ENCODE measurements at places on chromosomes 1 and 21.

DNA sequence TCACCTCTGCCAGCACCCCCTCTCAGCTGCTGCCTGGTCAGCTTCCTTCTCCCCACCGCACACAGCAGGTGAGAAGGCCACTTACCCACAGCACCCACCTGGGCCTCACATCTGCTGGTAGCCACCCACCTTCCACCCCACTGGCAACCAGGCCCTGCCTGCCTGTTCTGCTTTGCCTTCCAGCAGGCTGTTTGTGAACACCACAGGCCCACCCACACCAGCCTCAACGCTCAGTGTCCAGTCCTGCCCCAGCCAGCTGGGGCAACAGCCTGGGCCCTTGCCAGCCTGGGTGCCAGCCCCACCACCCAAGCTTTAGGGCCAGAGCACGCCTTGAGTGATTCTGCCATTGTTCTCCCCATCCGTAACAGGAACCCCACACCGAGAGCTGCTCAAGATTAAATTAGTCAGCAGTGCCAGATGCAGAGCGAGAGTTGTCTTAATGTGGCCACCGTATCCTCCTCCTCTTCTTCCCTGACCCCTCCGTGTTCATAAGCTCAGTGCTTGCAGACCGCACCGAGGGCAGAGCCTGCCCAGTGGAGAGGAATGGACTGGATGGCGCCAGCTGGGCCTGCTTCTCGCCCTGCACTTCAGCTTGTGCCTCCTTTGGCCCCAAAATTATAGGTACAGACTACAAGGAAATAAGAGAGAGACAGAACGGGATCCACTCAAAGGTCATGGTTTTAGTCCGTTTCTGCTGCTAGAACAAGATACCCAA lies 120.3 kb upstream of the COL6A1 start:
- no peak for DNase-seq

GRCh38 chr1:22918644-22919043 lies 54.0 kb downstream of the LACTBL1 start:
- DNase-seq, result no peak

DNA sequence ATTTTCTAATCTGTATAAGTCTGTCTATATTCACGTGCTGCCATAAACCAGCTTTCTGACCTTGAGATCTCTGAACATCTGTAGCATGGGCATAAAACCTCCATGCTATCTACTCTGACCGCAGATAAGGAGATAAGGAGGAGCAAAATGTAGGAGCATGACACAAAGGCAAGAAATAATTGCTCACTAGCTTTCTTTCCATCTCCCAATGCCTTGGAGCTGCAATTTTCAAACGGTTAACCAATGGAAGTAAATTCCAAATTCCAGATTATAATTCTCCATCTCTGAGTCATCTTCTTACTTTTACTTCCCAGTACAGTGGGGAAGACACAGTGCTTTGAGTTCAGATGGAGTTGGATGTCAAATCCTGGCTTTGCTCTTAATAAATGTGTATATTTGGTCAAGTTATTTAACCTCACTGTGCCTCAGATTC lies 41.6 kb downstream of the CD58 start:
- DNase-seq, result peak; percentile 52

- DNase-seq, result no peak
Measured at GRCh38 chr1:212237651-212238050, 47.6 kb upstream of the PPP2R5A start.

GRCh38 chr1:23916209-23917131 lies 3.3 kb upstream of the CNR2 start:
- peak; percentile 43 for DNase-seq

DNA sequence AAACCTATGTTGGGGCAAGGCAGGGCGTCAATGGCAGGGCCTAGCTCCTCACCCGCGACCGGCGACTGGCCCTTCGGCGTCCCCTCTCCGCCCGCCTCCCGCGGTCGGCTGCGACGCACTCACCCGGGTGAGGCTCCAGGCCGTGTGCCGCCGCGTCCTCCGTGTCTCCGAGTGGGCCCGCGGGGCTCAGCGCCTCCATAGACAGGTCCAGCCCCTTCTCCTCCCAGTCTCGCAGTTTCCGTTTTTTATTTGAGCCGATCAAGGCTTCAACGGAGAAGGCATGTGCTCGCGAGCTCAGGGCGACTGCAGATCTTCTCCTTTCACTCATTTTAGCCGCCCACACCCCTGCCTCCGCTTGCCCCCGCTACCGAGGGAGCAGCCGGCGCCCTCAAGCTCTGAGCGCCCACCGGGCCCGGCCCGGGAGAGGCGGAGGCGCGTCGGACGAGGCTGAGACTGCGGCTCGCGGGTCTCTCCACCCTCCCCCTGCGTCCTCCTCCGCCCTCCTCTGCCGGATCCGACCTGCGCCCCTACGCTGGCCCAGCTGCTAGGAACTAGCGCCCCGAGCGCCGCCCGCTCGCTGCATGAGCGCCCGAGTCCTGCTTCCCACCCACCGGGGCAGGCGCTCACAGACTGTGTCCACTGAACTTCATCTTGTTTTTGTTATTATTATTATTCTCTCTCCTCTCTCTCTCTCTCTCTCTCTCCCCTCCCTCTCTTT lies 516 bp downstream of the TBX15 start:
- DNase-seq, result peak; percentile 54

GRCh38 chr21:46546799-46547198 lies 58.1 kb downstream of the S100B start:
- DNase-seq, result no peak

DNA sequence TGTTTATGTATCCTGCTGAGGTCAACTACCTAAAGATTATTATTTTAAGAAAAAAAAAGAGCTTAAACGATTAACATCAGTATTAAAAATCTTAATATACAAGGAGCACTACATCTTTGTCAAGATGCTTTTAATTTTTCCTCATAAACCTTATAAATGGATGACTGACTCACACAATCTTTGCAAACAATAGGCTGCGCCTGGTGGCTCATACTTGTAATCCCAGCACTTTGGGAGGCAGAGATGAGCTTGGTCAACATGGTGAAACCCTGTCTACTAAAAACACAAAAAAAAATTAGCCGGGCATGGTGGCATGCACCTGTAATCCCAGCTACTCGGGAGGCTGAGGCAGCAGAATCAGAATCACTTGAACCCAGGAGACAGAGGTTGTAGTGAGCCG lies 1.7 kb downstream of the KHDC4 start:
- DNase-seq, result peak; percentile 58

DNA sequence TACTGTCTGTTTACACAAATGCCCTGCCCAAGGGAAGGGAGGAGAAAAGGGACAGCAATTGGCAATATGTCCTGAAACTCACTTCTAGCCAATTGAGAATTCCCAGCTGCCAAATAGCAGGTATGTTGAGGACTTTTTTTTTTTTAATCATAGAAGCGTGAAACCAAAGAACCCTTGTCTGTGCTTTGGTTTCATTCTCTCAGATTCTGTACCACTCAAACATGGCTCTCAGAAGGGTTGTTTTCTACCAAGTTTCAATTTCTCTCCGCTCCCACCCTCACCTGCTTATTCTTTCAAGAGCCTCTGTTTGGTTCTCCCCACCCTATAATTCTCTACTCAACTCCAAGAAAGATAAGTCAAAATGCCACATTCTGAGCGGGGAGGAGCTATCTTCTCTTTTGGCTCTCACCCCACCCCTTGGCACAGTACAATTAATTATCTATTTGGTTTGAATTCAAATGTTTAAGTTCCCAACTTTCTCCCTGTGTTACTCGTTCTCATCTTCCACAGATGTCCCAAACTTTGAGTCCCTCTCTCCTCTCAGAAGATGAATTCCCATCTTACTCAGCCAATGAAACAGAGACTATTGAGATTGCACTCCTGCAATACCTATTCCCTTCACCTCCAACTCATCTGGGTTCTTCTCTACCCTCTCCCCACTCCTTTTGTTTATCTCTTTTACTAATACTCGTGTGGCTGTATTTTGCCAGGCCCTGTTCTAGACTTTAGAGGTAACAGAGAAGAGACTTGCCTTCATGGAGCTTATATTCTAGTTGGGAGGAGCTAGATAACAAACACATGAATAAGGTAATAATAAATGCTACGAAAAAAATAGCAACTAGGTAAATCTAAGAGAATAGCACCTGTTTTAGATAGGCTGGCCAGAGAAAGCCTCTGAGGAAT lies 3.9 kb upstream of the TP53BP2 start:
- no peak for DNase-seq

GRCh38 chr1:93033029-93033428 lies 46.1 kb upstream of the MTF2 start:
- DNase-seq, result no peak

GRCh38 chr1:190507357-190507756 lies 29.7 kb upstream of the BRINP3 start:
- DNase-seq, result no peak

GRCh38 chr1:2416403-2416802 lies 4.0 kb upstream of the PEX10 start:
- DNase-seq, result no peak

DNA sequence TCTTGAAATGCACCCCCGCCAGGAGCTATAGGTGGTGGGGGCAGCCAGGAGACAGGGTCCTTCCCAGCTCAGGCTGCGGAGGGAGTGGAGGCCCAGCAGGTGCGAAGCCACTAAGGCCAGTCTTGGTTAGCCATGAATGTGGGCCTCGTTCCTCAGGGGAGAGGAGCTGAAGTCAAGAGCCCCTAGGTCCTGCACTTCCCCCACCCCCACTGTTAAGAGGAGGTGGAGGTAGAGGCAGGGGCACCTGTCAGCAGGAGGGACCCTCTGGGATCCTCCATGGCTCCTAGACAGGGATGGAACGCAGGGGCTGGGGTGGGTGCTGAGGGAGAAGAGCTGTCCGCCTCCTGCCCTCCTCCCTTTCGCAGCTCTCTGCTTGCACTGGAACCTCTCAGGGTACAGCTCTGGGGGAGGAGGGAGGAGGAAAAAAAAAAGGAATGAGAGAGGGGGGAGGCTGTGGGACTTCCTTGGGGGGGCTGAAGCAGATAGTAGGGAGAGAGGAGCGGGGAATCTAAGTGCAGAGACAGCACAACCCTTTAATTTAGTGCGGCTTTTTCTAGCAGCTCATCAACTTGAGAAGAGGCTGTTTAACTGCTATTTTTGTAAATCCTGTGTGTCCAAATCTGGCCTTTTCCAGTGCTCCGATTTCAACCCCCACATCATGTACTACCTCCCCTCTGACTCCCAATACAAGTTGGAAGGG lies 37.0 kb downstream of the MATN1 start:
- no peak for DNase-seq

GRCh38 chr1:48917901-48918603 lies 141.4 kb upstream of the BEND5 start:
- DNase-seq, result no peak

- DNase-seq, result peak; percentile 88
Measured at GRCh38 chr1:145782272-145783099, 41.4 kb downstream of the RNF115 start.

DNA sequence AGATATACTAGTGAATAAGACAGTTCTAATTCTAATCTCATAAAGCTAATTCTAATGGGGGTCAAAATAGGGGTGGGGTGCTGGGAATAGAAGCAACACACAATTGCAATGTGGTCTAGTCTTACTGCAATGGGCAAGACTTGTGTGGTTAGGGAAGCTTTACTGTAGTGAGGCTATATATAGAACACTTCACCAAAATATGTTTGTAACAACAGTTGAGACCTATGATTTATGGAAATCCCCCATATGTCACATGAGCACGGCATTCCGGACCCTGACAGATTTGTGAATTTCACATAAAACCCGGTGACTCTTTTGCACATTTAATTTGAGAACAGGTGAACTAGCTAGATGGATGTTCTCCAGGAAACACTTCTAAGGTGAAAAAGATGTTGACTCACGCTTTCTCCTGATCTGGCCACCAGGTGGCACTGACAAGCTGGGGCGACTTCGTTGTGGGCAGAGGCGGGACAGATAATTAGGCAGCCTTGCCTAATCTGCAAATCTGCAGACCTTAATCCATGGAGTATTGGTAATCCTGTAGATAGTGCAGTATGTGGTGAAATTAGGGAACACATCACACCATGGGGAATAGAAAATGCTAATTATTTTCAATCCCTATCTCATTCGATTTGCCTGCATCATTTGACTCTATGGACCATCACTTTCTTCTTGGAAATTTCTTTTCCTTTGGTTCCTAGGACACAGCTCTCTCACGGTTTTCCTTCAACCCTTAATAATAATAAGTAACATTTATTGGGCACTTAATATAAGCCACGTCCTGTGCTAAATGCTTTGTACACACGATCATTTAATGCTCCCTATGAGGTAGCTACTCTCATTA lies 37.7 kb downstream of the KIAA0040 start:
- peak; percentile 47 for DNase-seq

- DNase-seq, result no peak
Measured at GRCh38 chr1:117556341-117556740, 49.5 kb upstream of the TENT5C start.

DNA sequence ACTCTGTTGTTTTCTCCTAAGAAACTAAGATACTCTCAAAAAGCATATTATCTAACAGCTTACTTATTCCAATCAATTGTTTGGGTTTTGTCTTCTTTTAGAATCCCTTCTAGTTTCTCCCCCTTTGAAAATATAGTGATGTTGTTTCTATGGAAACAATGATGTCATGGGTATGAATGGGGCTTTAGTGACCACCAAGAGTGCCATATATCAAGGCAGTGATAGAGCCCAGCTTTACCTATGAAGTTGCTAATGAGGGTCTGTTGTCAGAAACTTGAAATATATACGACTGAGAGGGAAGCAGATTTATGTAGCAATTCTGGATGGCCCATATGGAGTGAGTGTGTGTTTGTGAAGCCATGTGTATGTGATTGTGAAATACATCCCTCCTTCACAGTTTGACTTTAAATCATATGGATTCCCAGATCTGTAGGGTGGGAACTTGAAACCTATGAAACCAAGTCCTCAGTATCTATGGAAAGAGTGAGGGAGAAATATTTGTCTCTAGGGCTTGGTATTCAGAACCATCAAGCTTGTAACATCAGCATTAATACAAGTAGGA lies 116.7 kb downstream of the SPATA46 start:
- DNase-seq, result no peak

- peak; percentile 84 for DNase-seq
Measured at GRCh38 chr1:6275826-6276782, 15.2 kb upstream of the GPR153 start.

DNA sequence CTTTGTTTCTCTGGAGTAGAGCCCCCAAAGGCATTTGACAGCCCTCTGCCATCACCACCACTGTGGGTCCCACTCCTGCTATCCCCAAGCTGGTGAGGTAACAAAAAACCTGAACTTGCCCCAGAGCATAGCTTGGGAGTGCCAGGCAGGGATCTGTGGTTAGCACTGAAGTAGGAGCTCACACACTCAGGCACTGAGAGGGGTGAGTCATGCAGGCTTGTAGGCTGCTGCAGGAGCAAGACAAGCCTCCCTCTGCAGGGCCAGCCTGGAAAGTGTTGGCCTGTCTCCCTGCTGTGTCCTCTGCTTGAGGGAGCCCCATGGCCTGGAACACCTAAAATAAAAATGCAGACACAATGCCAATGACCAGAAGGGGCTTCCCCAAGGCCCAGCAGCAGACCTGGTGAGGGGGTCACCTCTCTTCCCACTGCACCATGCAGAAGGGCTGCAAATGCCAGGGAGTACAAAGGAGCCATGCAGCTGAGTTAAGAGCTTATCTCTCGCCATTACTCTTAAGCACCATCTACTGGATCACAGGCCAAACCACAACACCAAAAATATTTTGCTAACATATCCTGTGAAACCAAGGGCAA lies 108.9 kb upstream of the POGK start:
- peak; percentile 2 for DNase-seq

- DNase-seq, result peak; percentile 37
Measured at GRCh38 chr1:186374303-186375151, 526 bp downstream of the TPR start.
